ENCODE measurements at places on chromosomes 11 and 22.

- peak; percentile 70 for DNase-seq
Measured at GRCh38 chr11:47766509-47767227, 473 bp downstream of the FNBP4 start.

DNA sequence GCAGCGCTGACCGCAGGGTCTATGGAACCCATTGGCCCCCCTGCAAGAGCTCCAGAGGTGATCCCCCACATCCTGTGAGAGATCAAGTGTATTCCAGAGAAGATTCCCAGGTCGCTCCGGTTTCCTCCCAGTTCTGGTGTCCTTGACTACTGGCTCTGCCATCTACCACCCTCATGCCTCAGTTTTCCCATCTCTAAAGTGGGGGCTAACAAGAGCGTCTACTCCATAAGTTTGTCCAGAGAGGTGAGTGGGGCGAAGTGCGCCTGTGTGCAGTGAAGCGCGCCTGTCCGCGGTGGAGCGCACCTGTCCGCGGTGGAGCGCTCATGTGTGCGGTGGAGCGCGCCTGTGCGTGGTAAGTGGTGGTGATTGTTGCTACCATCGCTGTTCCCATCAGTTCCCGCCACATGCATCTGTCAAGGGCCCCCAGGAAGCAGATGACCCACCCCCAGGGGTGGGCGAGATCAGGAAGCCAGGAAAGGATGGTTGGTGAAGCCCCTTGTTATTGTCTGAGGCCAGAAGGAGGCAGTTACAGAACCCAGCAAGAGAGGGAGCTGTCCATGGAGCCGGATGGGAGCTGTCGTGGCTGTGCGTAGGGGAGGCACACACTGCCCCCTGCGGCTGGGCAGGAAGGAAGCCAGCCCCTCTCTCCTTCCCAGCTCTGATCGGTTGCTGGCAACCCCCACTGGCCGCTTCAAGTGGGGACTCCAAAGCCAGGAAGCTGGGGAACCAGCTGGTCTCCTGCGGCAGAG is 73.2 kb upstream of the FGF3 start:
- DNase-seq = no peak

DNA sequence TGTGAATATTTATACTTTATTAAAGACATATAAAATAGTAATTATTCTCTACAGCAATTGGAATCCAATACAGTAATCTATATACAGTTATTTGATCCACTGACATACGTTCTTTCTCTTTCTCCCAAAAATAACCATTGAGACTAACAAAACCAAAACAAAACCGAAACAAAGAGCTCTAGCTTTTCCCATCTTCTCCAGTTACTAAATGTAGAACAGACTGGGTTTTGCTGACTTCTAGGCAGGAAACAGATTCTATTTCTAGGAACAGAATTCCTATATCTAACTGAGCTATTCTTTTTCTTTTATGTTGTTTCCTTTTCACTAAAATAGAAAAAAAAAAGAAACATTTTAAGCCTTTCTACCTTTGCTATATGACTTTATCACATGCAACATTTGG is 80.1 kb downstream of the PACS1 start:
- no peak for DNase-seq

- DNase-seq = no peak
Measured at GRCh38 chr11:71934213-71934612, 5.4 kb downstream of the RNF121 start.

DNA sequence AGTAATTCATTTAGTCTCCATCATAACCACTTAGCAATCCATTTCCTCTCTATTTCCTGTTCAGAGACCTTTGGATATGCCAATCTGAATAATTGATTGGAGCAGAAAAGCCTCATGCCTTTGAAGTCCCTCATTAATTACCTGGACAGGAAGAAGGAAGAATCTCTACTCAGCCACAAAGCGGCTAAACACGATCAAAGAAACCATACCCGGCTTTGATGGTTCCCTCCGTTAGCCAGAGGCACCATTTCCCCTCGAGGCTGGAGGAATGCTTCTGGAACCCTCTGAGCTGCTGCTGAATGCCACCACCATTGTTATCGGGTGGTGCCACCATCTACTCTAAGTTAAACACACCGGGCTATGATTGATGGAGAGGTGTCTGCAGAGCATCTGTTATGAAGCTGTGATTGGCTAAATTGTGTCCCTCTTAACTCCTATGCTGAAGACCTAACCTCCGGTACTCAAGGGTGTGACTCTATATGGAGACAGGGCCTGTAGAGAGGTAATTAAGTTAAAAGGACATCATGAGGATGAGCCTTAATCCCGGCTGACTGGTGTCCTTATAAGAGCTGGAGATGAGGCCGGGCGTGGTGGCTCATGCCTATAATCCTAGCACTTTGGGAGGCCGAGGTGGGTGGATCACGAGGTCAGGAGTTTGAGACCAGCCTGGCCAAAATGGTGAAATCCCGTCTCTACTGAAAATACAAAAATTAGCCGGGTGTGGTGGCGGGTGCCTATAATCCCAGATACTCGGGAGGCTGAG is 168.6 kb downstream of the CTTN start:
- no peak for DNase-seq

GRCh38 chr22:48742191-48742555 is 1085.5 kb downstream of the BRD1 start:
- DNase-seq = no peak

DNA sequence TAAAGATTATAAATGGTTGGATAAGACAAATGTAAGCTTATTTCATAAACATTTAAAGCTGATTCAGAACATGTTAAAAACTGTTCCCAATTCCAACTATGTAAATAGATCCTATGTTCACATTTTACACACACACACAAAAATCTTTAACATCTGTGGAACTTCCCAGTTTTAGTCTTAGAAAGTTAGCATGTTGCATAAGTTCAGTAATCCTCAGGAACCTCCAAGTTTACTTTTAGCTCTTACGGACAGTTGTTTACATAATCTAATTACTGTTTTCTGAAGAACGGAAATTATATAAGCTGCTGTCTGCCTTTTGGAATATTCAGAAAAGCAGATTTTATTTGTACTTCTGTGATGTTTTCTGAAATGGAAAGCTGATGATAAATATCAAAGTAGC is 53.3 kb downstream of the PANX1 start:
- DNase-seq = no peak

GRCh38 chr22:49111085-49111484 is 716.6 kb downstream of the BRD1 start:
- DNase-seq = no peak

DNA sequence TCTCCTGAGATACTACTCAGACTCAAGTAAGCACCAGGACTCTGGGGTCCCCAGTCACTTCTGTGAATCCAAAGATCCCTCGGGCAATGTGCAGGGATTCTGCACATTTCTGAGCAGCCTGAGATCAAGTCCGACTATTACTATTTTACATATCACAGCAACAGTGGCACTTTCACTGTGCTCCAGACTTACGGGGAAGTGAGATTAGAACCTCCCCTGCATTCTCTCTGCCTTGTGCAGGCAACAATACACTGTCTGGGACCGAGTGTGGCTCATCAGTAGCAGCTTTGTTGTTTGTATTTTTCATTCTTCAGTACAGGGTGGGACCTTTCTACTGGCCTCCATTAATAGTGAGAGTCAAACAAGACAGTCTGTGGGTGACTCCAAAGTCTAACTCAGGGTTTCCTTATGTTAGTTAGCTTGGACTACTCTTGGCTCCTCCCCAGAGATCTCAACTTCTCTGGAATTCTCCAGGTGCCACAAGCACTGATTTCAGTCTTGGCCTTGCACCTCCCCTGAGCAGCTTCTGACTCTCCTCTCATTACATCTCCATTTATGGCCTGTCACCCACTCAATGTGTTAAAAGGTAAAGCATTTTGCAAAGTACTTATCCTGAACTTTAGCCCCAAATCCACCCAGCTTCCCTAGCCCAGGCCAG is 76.2 kb upstream of the TOP3B start:
- DNase-seq = no peak

GRCh38 chr11:80240245-80240644 is 799.4 kb upstream of the TENM4 start:
- DNase-seq = no peak

DNA sequence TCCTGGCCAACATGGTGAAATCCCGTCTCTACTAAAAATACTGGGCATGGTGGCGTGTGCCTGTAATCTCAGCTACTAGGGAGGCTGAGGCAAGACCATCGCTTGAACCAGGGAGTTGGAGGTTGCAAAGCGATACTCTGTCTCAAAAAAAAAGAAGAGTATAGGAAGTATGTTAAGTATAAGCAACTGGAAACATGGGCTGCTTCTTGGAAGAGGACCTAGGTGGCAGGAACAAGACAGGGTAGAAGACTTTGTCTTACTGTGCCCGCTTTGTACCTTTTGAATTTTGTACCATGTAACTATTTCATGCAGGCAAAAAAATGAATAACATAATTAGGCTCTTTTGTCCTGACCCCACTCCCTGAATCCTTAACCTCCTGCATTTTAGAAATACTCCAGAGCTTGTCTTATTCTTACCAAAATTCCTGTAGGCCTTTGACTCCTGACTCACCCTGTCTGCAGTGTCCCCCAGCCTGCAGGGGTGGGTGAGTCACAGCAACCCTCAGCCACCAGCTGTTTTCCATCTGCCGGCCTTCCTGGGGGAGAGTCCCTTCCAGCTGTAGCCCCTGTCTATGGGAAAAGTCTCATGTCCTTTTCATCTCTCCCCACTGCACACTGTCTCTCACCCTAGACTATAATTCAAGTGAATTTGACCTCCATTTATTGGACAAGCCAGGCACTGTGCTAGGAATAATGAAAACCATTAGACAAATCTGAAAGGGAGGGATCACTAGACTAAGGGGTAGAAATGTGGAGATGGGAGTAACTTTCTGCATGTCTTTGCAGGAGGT is 41.8 kb downstream of the TXN2 start:
- no peak for DNase-seq

DNA sequence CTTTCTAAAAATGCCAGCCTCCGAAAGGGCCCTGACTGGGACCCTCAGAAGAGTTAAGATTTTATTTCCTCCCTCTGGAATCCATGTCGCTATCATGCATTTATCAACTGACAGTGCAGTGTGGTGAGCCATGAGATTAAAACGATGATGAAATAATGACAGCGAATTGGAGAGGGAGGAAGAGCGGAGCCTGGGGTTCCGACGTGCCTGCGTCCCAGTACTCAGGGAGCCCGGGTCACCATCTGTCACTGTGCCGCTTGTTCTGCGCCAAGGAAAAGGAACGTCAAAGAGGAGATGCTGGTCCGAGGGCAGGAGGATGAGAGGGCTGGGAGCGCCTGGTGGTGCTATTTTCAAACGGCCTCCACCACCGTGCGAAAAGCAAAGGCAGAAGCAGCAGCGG is 46.2 kb downstream of the MACROD1 start:
- no peak for DNase-seq

DNA sequence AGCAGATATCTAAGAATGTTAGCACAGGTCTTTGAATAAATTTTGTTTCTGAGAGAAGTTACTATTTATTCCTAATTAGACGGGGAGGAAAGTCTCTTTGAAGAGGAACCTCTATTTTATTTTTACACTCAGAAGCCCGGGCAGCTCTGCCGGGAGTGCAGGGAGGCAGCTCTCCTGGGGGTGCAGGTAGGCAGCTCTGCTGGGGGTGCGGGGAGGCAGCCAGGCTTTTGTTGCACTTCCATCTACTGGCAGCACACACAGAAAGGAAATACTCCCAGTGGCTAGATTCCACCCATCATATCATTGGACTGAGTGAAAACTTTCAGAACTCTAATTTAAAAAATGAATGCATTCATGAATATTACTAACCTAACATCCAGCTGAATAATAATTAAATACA is 24.6 kb downstream of the OR10A6 start:
- no peak for DNase-seq

DNA sequence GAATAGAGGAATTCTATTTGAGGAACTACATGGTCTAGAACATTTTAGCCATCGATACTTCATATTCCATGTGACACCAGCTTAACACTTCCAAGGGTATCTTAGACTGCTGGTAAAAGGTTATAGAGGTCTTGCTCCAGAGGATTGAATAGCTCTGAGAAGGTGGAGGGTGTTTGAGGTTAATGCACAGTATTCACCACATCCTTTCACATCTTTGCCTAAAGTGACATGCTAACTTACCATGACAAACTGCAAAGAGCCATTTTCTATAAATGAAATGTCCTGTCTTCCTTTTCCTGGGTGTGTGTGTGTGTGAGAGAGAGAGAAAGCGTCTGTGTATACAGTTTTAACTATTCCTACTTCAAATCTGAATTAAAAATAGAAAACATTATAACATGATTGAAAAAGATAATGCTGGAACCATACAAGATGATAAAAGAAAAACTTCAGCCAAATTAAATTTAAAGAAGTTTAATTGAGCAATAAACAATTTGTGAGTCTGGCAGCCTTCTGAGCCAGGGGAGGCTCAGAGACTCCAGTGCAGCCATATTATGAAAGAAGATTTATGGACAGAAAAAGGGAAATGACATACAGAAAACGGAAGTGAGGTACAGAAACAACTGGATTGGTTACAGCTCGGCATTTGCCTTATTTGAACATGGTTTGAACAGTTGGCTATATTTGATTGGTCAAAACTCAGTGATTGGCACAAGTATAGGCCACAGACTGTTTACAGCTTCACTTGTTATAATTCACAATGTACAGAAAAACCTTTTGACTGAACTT is 320.9 kb upstream of the CCDC179 start:
- no peak for DNase-seq

GRCh38 chr11:109306322-109306721 is 115.7 kb upstream of the C11orf87 start:
- DNase-seq = no peak

DNA sequence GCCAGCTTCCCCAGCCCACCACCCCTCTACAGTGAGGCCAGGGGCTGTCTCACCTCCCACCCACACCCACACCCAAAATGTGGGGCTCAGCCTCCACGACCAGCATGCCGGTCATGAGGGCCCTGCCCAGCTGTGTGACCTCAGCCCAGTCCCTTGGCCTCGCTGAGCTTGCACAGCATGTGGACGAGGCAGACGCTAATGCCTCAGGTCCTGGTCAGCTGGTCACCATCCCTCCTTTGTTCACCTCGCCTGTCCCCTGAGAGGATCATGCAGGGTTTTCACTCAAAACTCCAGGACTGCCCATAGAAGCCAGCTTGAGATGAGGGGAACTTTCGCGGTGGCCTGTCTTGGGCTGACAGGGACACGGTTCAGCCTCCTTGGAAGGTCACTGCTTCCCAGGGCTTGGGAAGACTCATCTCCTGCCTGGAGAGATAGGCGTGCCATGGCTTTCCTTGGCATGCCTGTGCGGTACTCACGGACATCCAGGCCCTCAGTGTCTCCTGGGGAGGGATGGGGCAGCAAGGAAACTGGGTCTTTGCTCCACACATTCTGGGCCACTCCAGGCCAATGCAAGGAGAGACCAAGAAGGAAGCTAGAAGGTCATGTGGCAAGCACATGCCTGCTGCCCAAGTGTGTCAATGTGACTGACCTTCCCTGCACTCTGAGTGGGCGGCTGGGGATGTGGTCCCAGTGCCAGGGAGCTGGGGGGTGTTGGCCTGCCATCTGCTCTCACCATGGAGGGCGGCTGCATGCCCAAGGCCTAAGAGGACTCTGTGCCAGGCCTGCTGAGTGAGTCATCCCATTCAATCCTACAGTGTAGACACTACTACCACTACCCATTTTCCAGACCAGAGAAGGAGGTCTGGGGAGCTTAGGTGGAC is 3.2 kb upstream of the RTN4R start:
- no peak for DNase-seq

Measured in hematopoietic multipotent progenitor cell treated with erythropoietin and hydrocortisone succinate and interleukin-3 and kit ligand, for 15 days (in vitro differentiated cells).